SJSA1 (cell line): ENCODE measurements at places on chromosomes 1 and 21.

DNA sequence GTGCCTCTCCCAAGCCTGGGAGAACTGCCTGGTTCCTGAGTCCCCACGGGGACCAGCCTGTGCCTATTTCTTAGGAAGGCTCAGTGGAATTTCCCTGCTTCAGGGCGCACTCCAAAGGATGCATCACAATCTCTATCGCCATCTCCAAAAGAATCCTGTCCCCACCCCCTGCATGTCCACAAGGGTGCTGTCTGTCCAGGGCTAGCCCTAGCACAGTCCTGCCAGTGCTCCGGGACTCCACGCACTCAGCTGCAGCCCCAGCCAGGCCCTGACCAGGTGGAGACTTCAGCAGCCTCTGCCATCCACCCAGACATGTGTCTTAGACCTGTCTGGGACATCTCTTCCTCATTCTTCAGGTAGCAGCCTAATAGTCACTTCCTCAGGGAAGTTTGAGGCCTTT is 199.7 kb downstream of the GRIK3 start:
- DNase-seq = no peak

DNA sequence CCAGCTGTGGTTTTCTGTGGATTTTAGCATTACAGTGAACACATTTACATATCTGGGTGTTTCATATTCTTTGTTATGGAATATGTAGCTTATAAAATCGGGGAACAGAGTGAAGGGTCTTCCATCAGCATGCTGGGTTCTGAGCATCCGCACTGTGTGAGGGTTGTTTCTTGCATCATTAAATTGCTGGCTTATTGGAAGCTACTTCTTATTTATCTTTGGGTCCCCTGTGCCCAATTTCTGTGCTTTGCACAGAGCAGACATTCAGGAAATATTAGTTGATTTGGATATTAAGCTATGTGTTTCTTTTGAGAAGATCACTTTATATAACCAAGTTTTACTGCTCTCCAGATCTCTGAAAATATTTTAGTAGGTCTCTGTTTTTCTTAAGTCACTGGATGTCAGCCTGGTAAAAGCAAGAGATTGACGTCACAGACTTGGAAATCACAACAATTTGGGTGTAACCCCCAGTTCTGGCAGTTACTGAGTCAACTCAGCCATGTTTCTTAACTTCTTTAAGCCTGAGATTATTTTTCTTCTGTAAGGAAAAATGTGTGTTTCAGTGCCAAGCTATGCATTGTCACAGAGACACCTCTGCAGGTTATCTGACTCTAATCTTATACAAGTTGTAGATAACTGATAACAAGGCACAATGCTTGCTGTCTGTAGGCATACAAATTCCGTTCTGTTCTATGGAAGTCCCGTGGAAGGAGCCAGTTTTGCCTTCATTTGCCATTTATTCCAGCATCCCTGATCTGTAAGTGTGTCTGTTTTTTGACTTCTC is 258.3 kb upstream of the KAZN start:
- no peak for DNase-seq

DNA sequence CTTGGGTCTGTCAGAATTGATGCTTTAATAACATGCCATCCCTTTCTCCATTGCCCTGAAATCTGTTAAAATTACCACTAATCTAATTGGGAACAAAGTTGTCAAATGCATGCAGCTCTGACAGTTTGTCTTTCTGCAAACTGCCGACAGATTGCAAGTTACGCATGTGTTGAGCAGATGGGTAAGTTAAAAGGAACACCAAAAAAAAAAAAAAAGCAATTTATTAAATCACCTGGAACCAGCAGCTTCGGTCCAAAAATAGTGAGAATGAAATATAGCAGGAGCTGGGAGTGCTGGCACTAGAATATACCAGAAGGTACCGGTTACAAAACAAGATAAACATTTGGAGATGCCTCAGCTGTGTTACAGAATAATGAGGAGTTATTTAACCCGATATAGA is 149.6 kb upstream of the C1orf87 start:
- no peak for DNase-seq

GRCh38 chr1:234375672-234376071 is 2.4 kb downstream of the COA6 start:
- DNase-seq = no peak

DNA sequence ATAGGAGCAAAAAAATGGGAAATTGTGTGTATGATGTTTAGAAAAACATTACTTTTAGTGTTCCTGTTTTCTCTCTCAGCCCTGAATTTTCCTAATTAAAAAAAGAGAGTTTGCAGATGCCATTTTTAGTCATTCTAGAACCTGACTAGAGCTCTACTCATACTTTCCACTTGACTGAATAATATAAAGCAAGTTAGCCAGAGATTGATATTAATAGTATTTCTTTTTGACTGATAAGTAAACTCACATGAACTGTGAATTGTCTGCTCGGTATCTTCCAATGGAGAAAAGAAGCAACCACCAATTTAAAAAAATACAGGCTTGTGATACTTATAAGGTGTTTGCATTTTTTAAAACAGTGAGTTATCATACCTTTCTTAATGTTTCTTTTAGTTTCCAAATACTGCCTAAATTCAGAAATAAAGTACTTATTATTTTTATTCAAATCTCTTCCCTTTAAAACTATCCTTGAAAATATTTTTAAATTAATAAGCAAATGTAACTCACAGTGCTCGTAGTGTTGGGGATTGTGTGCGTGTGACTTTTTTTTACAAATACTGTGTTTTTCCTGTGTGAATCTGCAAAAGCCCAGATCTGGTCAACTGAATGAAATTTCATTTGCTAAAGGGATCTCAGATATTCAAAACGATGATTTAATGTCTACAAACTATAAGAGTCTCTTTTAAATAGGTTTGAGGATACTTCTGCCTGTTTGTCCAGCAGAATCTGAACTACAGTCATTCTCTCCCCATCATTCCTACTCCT is 9.8 kb downstream of the RAP1A start:
- no peak for DNase-seq

- DNase-seq = peak; percentile 72
These were observed 83.3 kb upstream of the PGBD5 start for GRCh38 chr1:230509281-230509977.

DNA sequence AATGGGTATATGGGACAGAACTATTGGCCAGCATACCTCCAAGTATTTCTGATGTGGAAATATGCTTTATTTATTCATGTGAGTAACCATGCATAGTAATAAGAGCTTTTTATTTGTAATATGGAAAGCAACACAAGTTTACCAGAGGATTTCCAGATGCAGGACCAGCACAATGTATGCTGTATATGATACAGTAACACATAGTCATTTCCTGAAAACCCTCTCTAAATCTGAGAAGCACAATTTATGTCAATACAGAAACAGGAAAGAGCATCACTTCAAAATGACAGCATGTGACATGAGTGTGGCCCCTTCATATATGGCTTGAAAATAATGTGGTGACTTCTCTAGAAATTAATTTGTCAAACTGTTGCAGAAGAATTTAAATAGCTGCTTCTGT is 1134.7 kb upstream of the ADGRL2 start:
- no peak for DNase-seq

- no peak for DNase-seq
These were observed 31.4 kb downstream of the PLPP3 start for GRCh38 chr1:56547977-56548376.

- DNase-seq = no peak
These were observed 73.3 kb upstream of the TINAGL1 start for GRCh38 chr1:31502926-31503511.

- no peak for DNase-seq
These were observed 14.1 kb downstream of the SLC19A1 start for GRCh38 chr21:45528028-45528705.

GRCh38 chr1:248752161-248753028 is 3.2 kb downstream of the LYPD8 start:
- no peak for DNase-seq

DNA sequence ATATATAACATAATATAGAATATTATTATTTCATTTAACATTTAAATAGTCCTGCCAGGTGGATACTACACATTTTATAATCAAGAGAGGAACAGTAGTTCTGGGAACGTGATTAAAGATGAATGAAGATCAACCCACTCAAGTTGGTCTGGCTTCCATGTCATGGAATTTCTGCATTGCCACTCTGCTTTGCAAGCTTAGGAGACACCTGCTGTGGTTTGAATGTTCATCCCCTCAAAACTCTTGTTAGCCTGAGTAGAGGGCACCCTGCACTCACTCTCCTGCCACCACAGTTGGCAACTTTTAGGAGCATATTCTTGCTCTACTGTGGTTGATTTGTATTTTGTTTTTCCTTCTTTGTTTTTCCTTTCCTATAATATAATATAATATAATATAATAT is 153.2 kb downstream of the GLUL start:
- no peak for DNase-seq

DNA sequence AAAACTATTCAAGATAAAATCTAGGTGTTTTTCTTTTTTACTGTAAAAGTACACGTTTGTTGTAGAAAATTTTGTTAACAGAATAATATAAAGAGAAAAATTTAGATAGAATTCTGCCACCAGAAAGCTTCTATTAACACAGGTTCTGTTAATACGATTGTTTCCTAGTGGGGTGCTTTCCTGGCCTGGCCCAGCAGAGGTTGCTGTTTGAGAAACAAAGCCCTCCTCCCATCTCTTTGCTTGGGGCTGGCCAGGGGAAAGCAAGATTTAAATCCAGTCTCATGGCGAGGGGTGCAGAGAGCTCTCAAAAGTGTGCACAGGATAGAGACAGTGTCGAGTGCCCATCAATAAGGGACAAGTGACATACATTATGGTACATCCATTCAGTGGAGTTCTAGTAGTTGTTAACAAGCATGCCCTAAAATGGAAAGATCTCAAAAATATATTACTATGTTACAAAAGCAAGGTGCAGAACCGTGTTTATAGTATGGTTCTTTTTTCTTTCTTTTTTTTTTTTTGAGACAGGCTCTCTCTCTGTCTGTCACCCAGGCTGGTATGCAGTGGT is 14.6 kb upstream of the ACBD3 start:
- DNase-seq = no peak

DNA sequence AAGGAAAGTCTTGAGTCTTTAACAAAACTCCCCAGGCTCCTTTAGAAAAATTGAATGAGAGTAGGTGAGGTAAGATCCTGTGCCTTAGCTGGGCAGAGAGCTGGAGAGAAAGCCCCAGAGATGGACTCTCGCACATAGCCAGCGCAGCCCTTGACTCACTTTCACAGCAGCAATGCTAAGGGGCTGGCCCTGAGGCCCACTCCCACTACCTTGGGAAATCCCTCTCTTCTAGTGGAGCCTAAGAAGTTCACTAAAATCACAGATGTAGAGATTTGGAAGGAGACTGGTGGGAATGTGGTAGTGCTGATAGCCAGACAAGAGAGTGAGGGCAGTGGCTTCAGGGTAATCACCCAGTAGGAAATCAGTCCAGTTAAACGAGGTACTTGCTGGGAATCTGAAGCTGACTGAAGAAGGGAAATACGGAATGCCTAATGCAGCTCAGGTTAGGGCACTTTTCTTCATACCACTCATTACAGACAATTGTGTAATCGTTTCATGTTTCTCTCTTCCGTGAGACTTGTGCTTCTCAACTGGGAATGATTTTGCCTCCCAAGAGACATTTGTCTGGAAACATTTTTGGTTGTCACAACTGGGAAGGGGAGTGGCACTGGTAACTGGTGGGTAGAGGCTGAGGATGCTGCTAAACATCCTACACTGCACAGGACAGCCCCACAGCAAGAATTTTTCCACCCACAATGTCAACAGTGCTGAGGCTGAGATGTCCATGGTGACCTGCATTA is 42.4 kb upstream of the LRRC8C start:
- no peak for DNase-seq

DNA sequence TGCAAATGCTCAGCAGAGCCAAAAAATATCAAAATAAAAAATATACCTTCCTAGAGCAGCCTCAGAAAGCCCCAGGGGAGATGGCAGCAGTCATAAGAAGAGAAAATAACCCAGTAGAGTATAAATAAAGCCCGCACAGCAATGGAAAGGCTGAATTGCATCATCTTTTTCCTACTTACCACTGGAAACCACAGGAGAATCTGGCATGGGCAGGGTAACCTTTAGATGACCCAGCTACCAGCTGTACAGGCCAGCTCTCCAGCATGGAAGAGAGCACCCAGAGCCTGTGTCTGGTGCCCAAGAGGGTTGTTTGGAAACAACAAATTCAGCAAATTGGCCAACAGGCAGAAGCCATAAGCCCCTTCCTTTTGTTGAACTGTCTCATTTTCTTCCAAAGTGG is 253.1 kb downstream of the OMA1 start:
- DNase-seq = no peak

DNA sequence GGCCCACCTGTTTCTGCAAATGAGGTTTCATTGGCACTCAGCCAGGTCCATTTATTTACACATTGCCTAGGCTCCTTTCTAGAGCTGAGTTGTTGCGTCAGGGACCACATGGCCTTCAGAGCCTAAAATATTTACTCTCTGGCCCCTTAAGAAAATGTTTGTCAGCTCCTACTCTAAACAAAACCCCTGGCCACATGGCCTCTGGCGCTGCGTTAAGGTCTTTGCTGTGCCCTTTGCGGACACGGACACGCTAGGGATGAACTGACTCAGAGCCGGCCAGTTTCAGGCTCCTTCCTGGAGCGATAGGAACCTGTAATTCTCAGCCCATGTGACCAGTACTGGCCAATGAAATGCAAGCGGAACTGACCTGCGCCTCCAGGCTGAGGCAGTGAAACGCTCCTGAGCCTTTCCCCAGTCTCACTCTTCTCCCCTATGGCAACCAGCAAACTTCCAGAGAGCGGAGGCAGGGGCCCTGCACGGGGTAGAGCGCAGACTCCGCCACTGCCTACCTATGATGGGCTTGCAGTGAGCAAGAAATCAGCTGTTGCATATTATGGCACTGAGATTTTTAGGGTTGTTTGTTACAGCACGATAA is 160.3 kb downstream of the ETS2 start:
- no peak for DNase-seq

DNA sequence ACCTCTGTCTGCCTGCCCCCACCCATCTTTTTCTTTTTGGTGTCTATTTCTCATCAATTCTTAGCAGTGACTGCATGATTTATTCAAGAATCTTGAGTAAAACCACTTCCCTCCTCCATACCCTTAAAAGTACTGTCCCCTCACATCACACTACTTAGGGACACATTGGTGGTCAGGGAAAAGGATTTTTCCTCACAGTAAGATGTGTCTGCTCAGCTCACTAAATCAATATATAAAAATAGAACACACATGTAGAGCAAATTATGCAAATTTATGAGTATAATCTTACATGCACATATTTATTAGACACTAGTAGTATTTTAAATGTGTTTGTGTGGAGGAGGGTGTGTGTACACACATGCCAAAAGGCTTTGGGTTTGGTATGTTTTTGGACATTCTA is 202.0 kb downstream of the PBX1 start:
- DNase-seq = no peak

- DNase-seq = no peak
These were observed 490.5 kb upstream of the ADGRL2 start for GRCh38 chr1:81310250-81310649.

GRCh38 chr1:37438869-37439343 is 35.5 kb upstream of the ZC3H12A start:
- no peak for DNase-seq

GRCh38 chr1:214455479-214455878 is 95.9 kb downstream of the PTPN14 start:
- DNase-seq = no peak

DNA sequence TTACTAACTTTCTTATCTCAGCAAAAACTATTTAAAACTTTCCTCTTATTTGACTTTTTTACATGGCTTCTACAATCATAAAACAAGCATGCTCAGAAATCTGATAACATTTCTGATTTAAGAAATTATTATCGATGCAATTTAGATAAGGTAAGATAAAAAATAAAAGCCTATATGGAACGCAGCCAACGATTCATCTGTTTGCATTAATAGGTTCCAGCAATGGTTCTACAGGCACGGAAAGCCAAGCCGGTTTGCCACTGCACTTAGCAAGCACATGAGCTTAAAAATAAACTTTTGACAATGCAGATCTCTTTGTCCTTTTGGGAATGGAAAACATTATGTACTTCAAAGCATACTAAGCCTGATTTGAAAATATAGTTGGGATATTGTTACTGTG is 77.5 kb upstream of the KCNK2 start:
- DNase-seq = no peak
